Glutamatergic neuron (in vitro differentiated cells): ENCODE measurements at places on chromosomes 7 and 10.

GRCh38 chr7:33428415-33428814 lies 299.1 kb downstream of the BBS9 start:
- no peak for DNase-seq

GRCh38 chr10:103144041-103144440 lies 49.0 kb downstream of the NT5C2 start:
- no peak for DNase-seq

DNA sequence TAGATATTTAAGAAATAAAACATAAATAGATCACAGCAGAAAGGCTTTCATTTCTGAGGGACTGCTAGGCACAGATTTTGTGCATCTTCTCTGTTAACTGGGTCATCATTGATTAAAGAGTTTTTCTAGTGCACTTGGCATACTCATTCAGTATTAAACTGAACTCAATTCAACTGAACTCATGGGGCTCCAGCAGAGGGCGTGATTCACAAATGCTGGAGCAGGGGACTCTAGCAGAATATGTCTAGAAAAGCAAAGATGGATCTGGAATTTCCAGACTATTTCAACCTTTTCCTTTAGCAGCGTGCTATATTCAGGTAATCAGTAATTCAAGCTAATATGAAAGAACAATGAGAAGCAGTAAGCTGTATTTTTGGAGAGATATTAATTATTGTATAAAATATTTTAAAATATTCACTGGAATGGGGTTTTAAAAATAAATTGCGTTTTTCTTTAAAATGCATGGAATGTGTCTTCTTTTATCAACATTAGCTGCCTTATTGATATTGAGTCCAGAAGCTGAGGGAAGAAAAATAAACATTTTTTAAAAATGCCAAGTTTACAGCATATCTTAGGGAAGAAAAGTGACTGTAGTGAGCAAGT lies 296.8 kb upstream of the CACNA2D1 start:
- DNase-seq, result peak; percentile 80

GRCh38 chr10:3108033-3108432 lies 40.7 kb downstream of the PFKP start:
- no peak for DNase-seq

DNA sequence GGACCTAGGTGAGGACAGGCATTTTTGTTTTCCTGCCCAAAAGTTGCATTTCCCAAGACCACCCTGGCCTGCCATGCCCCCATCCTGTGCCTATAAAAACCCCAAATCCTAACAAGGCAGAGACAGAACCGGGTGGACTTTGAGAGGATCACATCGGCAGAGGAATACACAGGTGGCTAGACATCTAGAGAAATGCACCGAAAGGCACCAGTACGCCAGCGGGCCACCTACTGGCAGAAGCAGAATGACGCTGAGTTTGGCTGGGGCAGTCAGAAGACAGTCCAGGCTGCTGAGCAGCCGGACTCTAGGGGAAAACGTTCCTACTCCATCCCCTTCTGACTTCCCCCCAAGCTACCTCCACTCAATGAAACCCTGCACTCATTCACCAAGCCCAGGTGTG lies 2.8 kb downstream of the AKR1C4 start:
- DNase-seq, result no peak

DNA sequence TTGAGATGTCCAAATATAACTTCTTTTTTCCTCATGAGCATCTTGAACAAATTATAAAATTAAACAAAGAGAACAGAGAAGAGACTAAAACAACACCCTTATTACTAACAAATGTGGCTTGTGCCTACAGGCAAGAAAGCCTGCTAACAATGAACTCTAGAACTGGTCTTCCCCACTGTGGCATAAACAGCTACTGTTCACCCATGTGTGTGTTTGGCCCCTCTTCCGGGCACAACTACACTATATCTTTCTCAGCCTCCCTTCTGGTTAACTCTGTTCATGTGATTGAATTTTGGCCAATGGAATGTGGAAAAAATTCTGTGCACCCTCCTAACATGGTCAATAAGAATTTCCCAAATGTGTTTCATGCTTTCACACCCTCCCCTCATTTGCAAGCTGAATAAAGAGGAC lies 117.0 kb downstream of the KBTBD2 start:
- no peak for DNase-seq

- DNase-seq, result no peak
Measured at GRCh38 chr7:123996327-123996625, 36.6 kb downstream of the TMEM229A start.

DNA sequence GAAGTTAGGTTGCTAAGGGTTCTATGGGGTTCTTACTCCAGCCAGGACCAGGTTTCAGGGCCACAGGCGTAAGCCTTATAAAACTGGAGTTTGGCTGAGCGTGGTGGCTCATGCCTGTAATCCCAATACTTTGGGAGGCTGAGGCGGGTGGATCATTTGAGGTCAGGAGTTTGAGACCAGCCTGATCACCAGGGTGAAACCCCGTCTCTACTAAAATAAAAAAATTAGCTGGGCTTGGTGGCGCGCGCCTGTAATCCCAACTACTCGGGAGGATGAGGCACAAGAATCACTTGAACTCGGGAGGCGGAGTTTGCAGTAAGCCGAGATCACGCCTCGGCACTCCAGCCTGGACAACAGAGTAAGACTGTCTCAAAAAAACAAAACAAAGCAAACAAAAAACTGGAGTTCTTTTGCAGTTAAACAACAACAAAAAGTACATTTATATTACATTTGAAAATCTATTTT lies 347 bp upstream of the RRP12 start:
- DNase-seq, result no peak

- DNase-seq, result no peak
Measured at GRCh38 chr10:34107626-34108516, 707.2 kb downstream of the PARD3 start.

DNA sequence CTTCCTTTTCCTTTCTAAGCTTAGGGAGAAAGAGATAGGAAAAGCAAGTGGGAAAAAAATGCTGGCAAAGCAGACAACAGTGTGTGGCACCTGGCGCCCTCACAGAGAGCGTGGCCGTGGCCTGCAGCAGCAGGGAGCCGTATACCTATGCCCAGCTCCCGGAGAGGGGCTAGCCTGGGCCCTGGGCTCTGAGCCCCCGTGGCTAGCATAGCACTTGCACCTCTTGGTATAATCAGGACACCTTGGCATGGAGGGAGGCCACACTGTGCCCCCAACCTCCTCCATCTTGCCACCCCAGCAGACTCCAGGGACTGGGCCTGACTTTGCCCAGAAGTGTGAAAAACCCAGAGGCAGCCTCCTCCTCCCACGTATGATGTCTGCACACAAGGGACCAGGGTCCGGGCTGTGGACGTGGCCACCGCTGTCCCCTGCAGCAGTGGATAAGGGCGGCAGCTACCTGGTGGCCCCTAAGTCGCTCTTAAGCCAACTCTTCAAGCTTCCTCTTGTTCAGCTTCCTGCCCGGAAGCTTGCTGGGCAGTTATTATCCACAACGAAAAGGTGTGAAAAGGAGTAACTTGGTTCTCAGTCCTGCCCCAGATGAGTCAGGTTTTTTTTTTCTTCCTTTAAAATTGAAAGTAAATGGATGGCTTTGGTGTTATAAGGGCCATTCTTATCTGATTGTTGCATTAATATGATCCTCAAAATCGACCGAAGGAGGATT lies 249.1 kb upstream of the PITRM1 start:
- DNase-seq, result no peak

GRCh38 chr7:65269150-65269856 lies 104.4 kb upstream of the ZNF92 start:
- peak; percentile 96 for DNase-seq

- DNase-seq, result no peak
Measured at GRCh38 chr10:3693022-3693697, 91.8 kb downstream of the KLF6 start.

DNA sequence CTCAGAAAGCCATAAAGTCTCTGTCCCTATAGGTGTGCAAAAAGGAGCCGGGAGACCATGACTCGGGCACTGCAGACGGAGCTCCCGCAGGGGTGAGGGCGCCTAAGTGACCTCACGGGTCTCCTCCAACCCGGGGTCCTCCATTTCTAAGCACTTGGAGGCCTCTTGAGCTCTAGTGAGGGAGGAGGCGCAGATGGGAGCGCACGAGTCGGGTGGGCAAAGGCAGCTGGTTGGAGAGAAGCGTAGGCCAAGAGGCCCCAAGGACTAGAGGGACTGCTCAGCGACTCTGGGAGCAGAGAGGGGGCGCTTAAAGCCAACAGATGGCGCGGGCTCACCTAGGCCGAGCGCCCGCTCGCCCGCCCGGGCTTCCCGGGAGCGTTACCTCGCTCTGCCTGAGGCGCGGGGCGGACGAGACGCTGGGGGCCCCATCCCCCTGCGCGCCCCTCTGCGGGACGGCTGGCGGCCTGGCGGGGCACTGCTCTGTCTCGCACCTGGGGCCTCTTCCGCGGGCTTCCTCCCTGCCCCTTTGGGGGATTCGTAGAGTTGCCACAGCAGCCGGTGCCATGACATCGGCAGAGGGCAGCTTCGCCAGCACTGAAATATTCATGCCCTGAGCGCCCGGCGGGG lies 523 bp upstream of the CDH23 start:
- DNase-seq, result peak; percentile 54

GRCh38 chr7:2002561-2003450 lies 229.9 kb downstream of the MAD1L1 start:
- peak; percentile 24 for DNase-seq

GRCh38 chr10:111298031-111298430 lies 221.2 kb downstream of the ADRA2A start:
- DNase-seq, result no peak

DNA sequence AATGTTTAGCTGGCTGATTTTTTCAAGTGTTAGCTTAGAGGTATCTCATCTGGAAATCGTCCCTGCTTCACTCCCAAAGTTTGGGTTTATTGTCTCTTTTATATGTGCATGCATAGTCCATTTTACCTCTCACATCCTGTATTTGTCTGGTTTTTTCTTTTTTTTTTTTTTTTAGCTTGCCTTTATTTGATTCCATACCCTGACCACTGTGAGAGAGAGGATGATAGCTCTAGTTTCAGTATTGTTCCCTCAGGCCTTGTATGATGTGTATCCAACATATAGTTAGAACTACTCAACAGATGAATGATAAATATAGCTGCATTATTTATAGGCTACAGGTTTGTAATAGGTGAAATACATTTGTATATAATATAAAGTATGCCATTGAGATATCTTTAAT lies 29.9 kb downstream of the PCGF5 start:
- no peak for DNase-seq

GRCh38 chr10:1420661-1421362 lies 316.5 kb downstream of the ADARB2 start:
- peak; percentile 84 for DNase-seq

GRCh38 chr10:77173615-77174461 lies 463.8 kb downstream of the KCNMA1 start:
- DNase-seq, result peak; percentile 81

GRCh38 chr7:76343294-76343930 lies 15.4 kb downstream of the YWHAG start:
- no peak for DNase-seq

GRCh38 chr10:12484941-12485805 lies 135.8 kb downstream of the CAMK1D start:
- no peak for DNase-seq

GRCh38 chr7:84105586-84105985 lies 89.0 kb downstream of the SEMA3A start:
- no peak for DNase-seq

DNA sequence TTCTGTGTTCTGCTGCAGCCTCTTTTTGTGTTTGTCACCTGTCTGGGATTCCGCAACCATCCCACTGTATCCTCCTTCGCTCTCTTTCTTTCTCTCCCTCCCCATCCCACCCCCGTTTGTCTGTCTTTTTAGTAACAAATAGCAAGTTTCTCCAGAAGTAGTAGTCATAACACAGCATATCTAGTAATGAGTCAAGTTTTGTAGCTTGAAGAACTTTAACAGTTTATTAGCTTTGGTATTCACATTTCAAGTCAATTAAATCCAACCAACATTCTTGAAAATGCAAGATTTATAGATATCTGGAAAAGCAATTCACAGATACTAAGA lies 154.1 kb upstream of the MTPN start:
- DNase-seq, result no peak

- no peak for DNase-seq
Measured at GRCh38 chr7:31883761-31884164, 186.4 kb downstream of the PDE1C start.

GRCh38 chr7:151286148-151286547 lies 37.7 kb upstream of the SMARCD3 start:
- DNase-seq, result no peak

- DNase-seq, result no peak
Measured at GRCh38 chr10:32263300-32263699, 83.7 kb downstream of the EPC1 start.

GRCh38 chr7:85324145-85324799 lies 137.4 kb upstream of the SEMA3D start:
- DNase-seq, result no peak

GRCh38 chr7:22179442-22179879 lies 177.5 kb downstream of the RAPGEF5 start:
- no peak for DNase-seq

- no peak for DNase-seq
Measured at GRCh38 chr10:61164458-61165160, 220.6 kb upstream of the RHOBTB1 start.

- DNase-seq, result no peak
Measured at GRCh38 chr10:58570307-58570723, 57.6 kb downstream of the BICC1 start.

- DNase-seq, result peak; percentile 3
Measured at GRCh38 chr7:155352076-155352752, 54.5 kb downstream of the INSIG1 start.

DNA sequence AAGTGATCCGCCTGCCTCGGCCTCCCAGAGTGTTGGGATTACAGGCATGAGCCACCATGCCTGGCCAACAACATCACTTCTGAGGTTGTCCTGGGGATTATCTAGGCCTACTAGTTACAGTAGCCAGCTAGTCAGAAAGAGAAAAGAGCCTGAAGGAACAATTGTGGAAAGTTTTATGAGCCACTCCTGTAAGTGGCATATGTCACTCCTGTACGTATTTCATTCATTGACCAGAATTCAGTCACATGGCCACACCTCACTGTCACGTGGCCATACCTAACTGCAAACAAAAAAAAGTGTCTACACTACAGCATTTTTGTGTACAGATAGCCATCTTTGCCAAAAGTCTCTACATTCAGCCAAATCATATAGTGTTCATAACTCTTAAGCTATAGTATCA lies 85.7 kb downstream of the ANKIB1 start:
- no peak for DNase-seq

DNA sequence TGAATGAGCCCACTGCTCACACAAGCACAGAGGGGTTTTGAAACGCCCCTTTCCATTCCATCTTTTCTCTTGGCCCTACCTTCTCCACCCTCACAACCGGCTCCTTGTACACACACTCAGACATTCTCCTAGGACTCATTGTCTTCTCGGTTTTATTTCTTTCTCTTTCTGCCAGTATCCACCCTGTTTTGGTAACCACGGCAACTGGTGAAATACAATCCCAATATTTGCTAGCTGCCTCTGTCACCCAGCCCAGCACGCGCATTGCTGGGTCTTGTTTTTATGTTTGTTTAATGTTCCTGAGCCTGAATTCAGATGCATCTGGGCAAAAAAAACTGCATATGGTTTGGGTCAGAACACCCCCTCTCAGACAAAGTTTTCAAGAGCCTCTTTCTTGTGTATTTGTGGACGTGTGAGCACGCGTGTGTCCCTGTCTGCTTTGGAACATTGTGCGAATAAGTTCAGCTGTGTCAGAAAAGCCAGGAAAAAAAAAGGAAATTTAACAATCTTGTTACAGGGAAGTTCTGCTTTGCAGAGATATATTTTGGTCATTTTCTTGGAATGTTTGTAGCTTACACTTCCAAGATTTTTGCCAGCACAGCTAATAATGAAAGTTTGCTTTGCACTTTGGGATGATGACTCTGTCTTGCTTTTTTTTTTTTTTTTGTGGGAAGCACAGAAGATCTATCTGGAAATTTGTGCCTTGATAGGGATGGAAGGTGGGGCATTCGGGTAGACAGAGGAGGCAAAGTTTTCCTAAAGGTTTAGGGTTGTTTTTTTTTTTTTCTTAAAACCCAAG lies 225.9 kb downstream of the TRIL start:
- DNase-seq, result no peak

GRCh38 chr7:37549076-37549931 lies 100.6 kb upstream of the ELMO1 start:
- DNase-seq, result no peak
